ENCODE measurements at places on chromosomes 16 and 17.
A peak's percentile ranks its signal among the peaks of the same experiment; 100 is the strongest.

DNA sequence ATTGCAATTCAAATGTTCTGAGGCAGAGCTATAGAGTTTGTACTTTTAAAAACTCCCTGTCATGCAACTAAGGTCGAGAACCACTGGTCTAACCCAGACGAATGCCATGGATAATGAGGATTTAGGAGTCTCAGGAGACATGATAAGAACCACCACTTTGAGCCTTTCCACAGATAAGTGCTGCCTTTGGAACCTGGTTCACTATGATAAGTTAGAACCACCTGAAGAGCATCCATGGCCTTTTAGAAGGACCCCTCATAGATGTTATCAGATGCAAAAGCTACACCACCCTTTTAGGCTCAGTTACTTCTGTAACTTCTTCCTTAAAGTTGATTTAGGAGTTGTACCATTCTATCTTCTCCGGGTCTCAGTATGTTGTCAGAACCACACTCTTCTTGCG, 350.6 kb upstream of the CCL2 start:
- no peak for DNase-seq

DNA sequence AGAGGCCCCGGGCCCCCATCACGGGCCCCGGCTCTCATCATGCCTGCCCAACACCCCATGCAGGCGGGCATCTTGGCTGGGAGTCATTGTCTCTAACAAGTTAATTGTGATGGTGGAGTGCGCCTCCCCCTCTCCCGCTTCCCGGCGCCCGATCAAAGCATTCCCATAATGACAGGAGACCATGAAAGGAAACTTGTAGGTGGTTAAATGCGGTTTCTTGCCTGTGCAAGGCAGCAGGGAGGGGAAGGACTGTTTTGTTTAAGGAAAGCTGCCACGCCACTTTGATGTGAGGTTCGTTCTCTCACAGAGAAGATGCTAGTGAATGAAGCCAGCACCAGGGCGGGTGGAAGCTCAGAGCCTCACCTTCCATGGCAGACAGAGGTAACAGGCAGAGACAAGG, 45.4 kb downstream of the C16orf78 start:
- no peak for DNase-seq

GRCh38 chr16:3149630-3150345, 15.0 kb downstream of the ZNF213 start:
- peak; percentile 50 for DNase-seq

DNA sequence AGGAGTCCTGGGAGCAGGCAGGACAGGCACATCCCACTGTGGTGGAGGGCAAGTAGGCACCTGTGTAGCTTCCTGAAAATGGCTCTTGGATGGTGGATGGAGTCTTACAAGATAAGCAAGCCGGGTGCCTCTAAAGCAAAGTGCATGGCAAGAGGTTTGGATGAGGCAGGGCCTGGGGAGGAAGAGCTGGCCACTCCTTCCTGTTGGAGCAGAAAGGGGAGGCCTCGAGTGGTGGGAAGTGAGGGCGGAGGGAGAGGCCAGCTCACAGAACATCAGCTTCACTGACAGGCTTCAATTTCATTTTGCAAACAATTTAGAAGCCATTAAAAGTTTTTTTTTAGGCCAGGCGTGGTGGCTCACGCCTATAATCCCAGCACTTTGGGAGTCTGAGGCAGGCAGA, 31.0 kb downstream of the CD300A start:
- no peak for DNase-seq

GRCh38 chr17:7538050-7538449, 10.8 kb upstream of the TNFSF12 start:
- no peak for DNase-seq

- no peak for DNase-seq
These were observed 849 bp downstream of the CAPN15 start for GRCh38 chr16:528111-529011.

DNA sequence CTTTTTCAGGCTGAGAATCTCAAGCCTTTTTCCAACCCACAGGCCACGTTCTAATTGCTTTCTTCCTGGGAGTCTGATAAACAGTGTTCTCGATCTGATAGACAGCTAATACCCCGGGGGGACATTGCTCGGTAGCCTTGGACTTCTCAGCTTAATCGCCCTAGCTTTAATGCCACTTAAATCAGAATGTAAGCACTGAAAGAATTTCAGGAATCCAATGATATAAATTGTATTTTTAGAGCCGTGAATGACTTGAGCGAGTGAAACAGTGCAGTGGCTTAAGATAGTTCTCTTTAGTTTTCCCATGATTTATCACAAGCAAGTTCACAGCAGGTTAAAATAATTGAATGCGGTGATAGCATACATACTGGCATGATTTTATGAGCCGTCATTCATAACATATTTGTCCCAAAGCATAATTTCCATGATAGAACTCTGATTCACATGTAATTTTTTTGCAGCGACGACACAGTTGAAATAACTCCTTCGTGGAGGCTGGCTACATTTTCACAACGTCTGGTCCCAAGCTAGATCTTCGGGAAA, 116.1 kb upstream of the MYOCD start:
- DNase-seq = no peak

DNA sequence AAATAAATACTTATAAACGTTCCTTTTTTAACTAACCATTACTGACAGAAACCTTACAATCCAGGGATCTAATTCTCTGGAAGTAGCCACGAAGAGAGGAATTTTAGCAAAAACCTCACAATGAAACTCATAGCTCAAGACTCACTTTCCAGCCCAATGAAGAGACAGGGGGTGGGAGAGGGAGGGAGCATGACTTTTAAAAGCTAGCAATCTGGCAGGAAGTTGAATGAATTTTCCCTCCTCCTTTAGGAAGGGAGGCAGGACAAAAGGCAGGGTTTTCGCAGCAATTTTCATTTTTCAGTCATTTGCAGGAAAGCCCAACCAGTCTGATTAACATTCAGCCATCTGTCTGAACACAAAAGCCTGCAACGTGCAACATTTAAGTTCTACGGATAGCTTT, 381.5 kb upstream of the PSMD7 start:
- no peak for DNase-seq

- no peak for DNase-seq
These were observed 247.1 kb downstream of the UTP18 start for GRCh38 chr17:51507444-51507843.

DNA sequence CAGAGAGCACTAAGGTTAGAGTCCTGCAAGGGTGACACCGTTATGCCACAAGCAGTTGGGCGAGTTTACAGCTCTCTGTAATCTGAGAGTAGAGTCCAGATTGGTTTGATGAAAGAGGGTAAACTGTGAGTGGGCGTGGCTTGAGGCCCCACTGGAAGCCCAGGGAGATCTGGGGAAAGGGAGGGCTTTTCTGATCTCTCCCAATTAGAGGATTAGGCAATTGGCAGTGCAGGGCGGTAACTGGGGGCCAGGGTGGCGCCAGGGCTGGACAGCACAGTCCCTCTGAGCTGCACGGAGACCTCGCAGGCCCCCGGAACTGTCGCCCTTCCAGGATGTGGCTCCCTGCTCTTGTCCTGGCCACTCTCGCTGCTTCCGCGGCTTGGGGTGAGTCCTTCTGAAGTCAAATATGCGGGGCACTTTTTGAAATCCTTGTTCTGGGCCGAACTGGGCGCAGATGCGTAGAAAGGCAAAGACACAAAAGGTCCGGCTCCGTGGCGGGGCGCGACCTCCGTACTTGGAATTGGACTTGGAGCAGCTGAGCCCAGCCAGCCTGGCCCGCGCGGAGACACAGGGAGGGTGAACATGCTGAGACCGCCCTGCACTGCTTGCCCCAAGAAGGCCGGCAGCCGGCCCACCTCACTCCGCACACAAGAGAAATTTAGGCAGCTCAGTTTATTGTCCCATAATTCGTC, 72.4 kb downstream of the CES1 start:
- DNase-seq = no peak

GRCh38 chr17:66952681-66953629, 11.6 kb upstream of the CACNG4 start:
- no peak for DNase-seq

DNA sequence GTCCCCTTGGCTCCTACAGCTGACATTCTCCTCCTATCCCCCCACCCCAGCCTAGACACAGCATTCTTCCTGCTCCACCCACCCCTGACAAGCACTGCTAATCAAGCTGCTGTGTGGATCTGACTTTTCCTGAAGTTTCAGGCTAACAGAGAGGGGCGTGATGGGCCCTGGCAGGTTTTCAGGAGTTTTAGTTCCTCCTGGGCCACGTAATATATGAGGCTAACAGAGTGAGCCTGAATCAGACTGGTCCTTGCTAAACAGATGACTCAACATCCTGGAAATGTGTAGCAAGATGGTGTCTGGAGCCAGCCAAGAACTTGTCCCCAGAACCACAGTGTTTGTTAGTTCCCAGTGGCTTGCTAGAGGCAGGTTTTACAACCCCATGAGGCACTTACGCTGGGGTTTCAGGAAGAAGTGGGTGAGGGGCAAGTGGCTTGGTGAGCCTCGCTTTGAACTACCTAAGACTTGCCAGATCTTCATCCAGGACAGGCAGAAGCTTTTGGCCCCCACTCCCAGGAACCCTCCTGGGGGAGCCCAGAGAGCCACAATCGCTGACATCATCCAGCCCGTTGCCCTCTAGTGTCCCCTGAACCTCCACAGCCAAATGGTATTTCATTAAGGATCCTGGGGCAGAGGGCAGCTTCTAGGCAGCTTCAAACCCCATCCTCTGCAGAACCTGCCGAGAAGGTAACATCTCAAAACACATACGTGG, 15.9 kb downstream of the TMEM92 start:
- DNase-seq = peak; percentile 15

DNA sequence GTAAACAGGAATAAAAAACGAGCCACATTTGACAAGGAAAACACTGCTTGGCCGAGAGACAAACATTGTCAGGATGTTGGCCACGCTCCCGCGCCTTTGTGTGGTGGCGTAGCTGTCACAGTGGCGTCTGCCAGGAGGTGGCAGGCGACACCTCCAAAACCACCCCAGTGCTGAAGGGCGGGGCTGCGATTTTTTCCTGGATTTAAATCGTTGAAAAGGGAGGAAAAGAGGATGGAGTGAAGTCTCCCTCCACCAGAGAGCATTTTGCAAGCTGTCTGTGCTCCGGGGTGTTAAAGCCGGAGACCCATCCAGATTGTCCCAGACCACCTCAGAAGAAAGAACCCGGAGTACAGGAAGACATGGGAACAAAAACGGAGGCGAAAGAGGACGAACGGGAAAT, 12.7 kb downstream of the MRM3 start:
- peak; percentile 90 for DNase-seq

GRCh38 chr17:50668838-50669581, 34.3 kb downstream of the ABCC3 start:
- no peak for DNase-seq

GRCh38 chr16:28301620-28302019, 9.3 kb downstream of the SBK1 start:
- no peak for DNase-seq

GRCh38 chr17:35907691-35908090, 22.9 kb downstream of the RDM1 start:
- DNase-seq = no peak

DNA sequence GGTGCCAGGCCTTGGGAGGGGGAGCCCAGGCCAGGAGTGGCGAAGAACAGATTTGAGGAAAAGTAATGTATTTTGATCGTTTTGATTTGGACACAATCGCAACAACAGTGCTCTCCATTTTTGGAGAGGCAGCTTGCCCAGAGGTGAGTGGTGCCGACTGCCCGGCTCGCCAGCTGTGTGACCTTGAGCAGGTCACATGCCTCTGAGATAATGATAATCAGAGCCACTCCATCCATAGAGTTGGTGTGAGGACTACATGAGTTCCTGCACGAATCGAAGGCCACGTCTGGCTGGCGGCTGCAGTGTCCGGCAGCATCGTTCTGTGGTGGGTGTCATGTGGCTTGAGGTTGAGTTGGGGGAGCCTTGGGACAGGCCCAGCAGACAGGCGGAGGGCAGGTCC, 20.7 kb downstream of the LLGL2 start:
- DNase-seq = no peak

- DNase-seq = no peak
These were observed 251.9 kb downstream of the SEC14L1 start for GRCh38 chr17:77392376-77393273.

- no peak for DNase-seq
These were observed 87.1 kb downstream of the EMP2 start for GRCh38 chr16:10493276-10493675.

- DNase-seq = peak; percentile 74
These were observed 43.9 kb downstream of the NKD1 start for GRCh38 chr16:50591800-50592771.

- no peak for DNase-seq
These were observed 292.0 kb downstream of the SEC14L1 start for GRCh38 chr17:77432742-77433141.

- DNase-seq = no peak
These were observed 100.7 kb upstream of the ZNF469 start for GRCh38 chr16:88281858-88282563.

GRCh38 chr17:83151056-83151441, 71.6 kb downstream of the METRNL start:
- no peak for DNase-seq

DNA sequence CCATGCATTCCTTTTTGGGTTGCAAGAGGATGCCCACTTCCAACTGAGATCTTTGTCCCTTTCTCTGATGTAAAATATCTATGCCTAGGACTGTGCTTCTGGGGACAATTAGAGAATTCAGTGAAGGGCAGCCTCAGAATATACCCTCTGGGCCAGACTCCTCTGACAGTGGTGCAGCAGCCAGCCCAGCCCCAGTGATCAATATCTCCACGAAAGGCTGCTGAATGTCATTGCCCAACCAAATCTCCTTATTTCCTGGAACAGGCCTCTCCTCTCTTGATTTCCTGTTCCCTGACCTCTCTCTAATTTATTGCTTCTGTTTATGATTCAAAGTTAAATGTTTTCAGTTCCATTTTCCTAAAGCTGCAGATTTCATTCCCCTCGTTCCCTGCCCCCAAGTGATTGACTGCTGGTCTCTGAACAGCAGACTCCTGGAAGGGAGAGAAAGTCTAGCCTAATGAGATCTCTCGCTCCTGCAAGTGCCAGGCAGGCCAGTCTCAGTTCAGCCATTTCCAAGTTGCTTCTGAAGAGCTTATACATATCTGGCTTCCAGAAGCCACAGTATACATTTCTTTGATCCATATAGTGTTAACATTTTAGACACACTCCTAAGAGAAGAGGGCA, 104.4 kb upstream of the SALL1 start:
- DNase-seq = no peak

- no peak for DNase-seq
These were observed 232.3 kb downstream of the ZFHX3 start for GRCh38 chr16:72815348-72816318.

DNA sequence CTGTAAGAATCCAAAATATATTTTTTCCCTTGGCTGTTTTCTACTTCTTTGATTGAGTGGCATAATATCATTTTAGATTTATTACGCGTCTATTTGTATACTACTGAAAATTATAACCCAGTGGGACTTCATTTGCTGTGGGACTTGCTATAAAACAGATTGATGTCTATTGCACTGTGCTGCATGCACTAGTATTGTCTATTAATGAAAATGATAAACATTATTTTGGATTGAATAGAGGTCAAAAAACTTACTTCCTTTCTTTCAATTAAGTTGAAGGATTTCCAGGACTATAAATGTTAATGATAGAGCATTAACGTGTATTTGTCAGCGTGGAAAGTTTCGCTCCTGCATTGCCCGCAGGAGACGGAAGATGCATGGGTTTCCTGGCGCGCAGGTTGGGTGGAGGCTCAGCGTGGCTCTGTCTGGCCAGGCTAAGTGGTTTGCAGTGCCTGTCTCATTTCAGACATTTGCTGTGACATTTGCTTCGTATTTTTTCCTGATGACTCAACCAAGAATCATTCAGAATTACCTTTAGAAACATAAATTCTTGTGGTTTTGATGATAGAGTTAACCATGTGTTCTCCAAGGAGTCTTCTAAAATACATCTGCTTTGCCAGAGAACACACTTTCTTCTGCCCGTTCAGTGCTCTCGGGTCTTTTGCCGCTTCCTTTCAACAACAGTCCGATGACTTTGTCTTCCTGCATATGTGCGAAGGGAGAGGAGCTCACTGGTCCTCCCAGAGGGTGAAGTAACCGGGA, 216.7 kb downstream of the RPTOR start:
- no peak for DNase-seq

Data from hippocampal formation (tissue), 2 donors.